ENCODE measurements at places on chromosomes 13 and 19.

GRCh38 chr13:90237852-90238251 is 1109.6 kb upstream of the MIR17HG start:
- DNase-seq = no peak

GRCh38 chr13:102977471-102977870 is 88.7 kb downstream of the SLC10A2 start:
- no peak for DNase-seq

DNA sequence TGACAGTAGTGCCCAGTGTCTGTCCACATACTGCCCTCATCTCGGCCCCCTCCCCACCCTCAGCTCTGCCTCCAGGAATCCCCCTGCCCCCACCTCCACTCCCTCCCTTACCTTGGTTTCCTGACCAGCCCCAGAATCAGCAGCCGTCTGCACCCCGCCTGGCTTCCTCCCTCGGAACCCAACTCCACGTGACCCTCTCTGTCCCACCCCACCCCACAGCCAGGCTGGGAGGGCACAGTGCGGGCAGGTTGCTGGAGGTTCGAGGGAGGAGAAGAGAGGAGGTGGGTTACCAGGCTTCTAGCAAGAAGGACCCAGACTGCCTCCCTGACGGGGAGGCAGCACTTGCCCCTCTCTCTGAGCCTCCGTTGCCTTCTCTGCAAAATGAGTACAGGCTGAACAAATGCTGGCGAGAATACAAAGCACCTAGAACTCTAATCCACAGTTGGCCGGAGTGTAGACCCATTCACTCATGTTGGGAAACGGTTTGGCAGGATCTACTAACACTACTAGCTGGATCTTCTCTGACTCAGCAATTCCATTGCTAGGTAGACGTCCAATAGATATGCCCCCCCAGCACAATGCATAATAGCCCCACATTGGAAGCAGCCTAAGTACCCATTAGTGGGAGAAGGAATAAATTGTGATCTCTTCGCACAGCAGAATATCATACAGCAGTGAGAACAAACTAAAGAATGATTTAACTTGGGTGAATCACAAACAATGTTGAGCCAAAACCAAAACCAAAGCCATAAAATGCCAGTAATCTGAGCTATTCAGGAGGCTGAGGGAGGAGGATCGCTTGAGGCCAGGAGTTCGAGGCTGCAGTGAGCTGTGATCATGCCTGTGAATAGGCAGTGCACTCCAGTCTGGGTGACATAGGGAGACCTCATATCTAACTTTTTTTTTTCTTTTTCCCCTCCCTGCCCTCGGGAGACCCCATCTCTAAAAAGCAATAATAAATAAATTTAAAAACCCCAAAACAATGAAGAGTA is at the start of gene RASAL3:
Gene RASAL3 (minus strand): TSS at position 151 of the 992 bp plus-strand sequence. CDS start 186 bp downstream, outside the sequence.
- peak; percentile 51 for DNase-seq

- DNase-seq = no peak
Measured at GRCh38 chr19:33461256-33462111, 60.1 kb downstream of the PEPD start.

All from stimulated activated CD8-positive, alpha-beta memory T cell treated with anti-CD3 and anti-CD28 coated beads, Interleukin-12 subunit alpha, Interleukin-12 subunit beta, amount 100 ng/mL, for 4 hours (primary cell).